Bronchial smooth muscle cell (primary cell): ENCODE measurements at places on chromosomes 12 and 14. TPM values are rescaled to one million over a fixed set of nuclear protein-coding genes. Genes with fewer than 3 reads are reported as not detected.

Gene CIDEB
- total RNA-seq: 1.3 and 1.4 TPM in 2 replicates

Gene OAS1
- 1.9 and 2.4 TPM in 2 replicates for total RNA-seq

Gene CCDC177
- total RNA-seq: 0.09 TPM in 1 of 2 replicates, not detected in the other

Gene FAR2
- total RNA-seq: 2.1 and 5.2 TPM in 2 replicates

Gene LALBA
- total RNA-seq: not detected in 2 replicates

Gene NELL2
- total RNA-seq: under 0.01 TPM in 1 of 2 replicates, not detected in the other
